ENCODE measurements at places on chromosomes 13 and 19.

- DNase-seq: no peak
Observed at GRCh38 chr19:17624314-17624991, 63.7 kb downstream of the UNC13A start.

DNA sequence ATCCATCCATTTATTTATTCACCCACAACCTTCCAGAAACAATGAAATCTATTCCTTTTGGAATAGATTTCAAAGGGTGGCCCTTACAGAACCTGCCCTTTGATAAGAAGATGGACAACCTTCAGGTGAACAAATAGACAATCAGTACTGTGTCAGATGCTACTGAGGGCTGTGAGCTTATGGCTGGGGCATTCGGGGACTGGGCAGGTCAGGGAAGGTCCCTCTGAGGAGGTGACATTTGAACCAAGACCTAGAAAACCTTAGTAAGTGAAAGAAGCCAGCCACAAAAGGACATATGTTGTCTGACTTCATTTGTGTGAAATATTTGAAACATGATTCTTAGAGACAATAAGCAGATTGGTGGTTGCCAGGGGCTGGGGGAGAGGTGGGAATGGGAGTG lies 15.7 kb downstream of the ACTL9 start:
- DNase-seq: no peak

GRCh38 chr19:35090506-35091214 lies 25.0 kb upstream of the FXYD3 start:
- DNase-seq: peak; percentile 49

- DNase-seq: no peak
Observed at GRCh38 chr13:94711561-94712286, 621 bp downstream of the SOX21 start.

DNA sequence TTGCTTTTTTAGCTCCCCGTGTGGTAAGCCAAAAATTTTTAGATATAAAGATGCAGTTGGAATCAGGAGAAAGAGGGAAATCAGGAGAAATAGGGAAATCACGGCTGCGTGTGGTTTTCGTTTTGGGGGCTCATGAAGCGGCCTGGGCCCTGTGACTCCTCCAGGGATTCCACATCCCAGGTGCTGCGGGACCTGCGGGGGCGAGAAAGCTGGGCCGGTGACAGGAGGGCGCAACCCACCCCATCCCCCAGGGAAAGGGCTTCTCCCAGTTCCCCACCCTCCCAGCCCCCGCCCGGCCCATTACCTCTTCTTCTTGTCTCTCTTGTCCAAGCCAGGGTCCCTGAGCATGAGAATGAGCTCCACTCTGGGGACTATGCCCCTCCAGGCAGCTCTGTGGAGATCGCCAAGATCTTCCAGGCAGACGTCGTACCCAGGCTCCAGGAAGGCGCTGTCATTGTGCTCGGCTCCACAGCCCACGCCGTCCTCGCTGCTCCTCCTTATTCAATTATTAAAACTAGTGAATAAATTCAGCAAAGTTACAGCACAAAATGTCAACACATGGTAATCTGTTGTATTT lies 111.0 kb downstream of the MRPL57 start:
- no peak for DNase-seq
